Glutamatergic neuron (in vitro differentiated cells): ENCODE measurements at places on chromosomes 4 and X. TPM values are rescaled to one million over a fixed set of nuclear protein-coding genes. Genes with fewer than 3 reads are reported as not detected.

Gene ASB12
- total RNA-seq: 0.32 TPM

Gene ADGRL3
- total RNA-seq: 193 TPM

Gene ANK2
- 1,513 TPM for total RNA-seq

Gene NPNT
- not detected for total RNA-seq

- no peak for DNase-seq
Measured at GRCh38 chr4:84455697-84456096, 43.4 kb downstream of the NKX6-1 start.

DNA sequence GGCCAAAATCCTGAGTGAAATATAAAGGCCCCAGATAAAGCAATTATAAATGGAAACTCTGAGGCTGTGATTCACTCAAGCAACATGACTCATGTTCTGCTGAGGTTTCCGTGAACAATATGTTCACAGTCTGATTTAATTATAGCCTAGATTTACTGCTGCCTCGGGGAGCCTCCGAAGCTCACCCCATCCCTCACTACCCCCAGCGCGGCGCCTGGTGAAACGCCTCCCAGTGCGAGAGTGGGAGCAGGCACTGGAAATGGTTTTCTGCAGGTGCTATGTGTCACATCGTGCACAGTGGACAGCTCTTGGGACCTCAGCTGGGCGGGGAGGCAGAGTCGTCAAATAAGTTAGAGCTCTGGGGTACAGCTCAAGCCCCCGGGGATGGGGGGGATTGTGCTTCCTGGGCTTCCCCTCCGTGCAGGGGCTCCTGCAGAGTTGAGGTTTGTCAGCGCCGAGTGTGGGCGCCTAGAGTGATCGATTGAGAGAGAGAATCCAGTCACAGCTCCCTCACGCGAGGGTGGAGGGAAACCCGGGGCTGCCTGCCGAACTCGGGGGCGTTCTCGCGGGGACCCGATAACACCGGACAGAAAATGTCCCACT lies 110.6 kb downstream of the PHKA2 start:
- no peak for DNase-seq

- no peak for DNase-seq
Measured at GRCh38 chrX:34559325-34559724, 97.8 kb downstream of the TMEM47 start.

DNA sequence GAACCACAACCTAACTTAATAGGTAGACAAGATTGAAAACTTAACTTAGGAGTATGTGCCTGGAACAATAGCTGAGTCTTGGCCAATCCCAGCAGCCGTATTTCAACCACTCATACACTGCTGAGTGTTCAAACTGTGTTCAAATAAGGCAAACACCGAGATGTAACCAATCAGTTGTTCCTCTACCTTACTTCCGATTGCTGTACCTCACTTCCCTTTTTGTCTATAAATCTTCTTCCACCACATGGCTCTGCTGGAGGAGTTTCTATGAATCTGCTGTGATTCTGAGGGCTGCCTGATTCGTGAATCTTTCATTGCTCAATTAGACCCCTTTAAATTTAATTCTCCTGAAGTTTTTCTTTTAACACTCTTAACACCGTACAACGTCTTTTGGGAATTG lies 108.0 kb downstream of the ANAPC4 start:
- no peak for DNase-seq
